HT-29 (cell line): ENCODE measurements at places on chromosomes 6 and 20.

GRCh38 chr20:45798935-45799642 lies 7.3 kb downstream of the DNTTIP1 start:
- DNase-seq: peak; percentile 86

- no peak for DNase-seq
Measured at GRCh38 chr6:165841153-165841558, 178.1 kb upstream of the PDE10A start.

GRCh38 chr6:2033544-2033943 lies 211.9 kb downstream of the GMDS start:
- DNase-seq: no peak

- peak; percentile 77 for DNase-seq
Measured at GRCh38 chr6:11585426-11586016, 48.0 kb downstream of the TMEM170B start.

GRCh38 chr6:132456700-132457143 lies 55.4 kb upstream of the MOXD1 start:
- DNase-seq: no peak

DNA sequence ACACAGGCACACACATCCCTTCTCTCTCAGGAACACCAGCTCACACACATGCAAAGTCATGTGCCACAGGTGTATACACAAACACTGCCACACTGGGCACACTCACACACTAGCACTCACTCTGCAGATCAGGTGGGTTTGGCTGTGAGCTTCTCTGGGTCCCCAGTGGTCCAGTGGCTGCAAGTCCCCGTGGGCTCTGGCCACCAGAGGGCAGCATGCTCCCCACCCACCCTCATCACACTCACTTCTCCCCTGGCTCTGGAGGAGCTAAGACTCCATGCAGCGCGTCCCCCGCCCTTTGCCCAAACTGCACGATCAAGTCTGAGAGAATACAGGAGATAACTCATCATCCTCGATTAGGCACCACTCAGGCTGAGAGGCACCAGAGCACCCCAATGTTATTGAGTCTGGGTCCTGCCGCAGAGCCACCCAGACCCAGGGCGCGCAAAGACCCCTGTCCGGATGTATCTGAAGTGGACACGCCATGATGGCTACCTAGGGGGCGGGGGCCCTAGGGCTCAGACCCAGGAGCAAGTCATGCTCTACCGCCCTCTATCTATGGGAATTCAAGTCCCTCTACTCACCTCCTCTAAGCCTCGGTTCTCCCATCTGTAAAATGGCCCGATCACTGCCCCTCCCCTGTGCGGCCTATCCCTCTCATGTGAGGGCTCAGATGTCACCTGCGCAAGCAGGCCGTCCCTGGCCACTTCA lies 90.5 kb downstream of the GRM4 start:
- peak; percentile 75 for DNase-seq

GRCh38 chr6:157017861-157018260 lies 240.7 kb downstream of the ARID1B start:
- DNase-seq: no peak

DNA sequence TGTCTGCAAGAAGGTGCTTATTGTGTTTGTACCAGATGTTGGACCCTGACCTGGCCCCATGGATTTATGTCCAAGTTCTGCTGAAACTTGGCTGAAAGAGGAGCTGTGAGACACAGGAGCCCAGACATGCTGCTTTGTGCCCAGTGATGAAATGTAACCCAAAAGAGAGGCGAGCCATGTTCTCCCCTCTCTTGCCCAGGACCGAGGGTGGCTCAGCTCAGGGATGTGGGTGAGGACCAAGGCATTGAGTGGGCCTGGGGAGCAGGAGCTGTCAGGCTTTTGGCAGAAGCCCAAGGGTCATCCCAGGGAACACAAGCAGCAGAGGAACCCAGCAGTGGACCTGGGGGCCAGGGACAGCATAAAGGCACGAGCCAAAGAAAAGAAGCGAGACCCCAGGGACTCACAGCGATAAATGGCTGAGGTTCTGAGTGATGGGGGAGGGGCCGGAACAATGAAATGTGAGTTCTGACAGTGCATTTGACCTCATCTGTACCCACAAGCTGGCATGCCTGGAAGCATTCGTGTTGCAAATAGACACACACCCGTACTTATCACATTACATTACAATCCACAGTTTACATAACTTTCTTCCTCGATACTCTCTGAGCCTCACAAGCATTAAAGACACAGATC lies 363.4 kb upstream of the JARID2 start:
- DNase-seq: no peak

DNA sequence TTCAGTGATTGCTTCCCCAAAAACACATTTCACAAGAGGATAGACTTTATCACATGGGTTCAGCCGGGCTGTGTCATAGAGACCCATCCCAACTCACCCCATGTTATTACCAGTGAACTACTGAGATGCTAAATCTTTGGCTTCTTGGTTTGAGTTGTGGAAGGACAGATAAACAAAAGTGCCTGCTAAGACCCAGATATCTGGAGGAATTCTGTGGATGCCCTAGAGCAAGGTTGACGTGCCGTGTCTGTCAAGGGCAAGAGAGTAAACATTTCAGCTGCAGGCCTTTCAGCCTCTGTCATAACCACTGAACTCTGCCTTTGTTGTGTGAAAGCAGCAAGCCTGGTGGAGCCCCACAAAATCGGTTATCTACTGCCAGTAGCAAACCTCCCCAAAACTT lies 11.2 kb upstream of the THBD start:
- DNase-seq: no peak

- DNase-seq: no peak
Measured at GRCh38 chr6:74597840-74598239, 608.0 kb downstream of the COL12A1 start.

GRCh38 chr6:147161974-147162495 lies 42.2 kb upstream of the STXBP5 start:
- peak; percentile 55 for DNase-seq
